ENCODE measurements at places on chromosomes 1 and 21.

DNA sequence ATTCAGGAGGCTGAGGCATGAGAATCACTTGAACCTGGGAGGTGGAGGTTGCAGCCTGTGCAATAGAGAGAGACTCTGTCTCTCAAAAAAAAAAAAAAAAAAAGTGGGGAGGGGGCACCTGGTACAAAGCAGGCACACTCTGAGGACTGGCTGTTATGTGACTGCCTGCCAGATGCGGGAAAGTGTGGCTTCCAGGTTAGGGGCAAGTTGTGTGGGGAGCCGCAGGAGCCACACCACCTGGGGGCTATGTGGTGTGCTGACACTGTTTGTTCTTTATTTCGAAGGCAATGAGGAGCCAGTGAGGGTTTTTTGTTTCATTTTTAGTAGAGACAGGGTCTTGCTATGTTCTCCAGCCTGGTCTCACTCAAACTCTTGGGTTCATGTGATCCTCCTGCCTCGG lies 5.7 kb downstream of the THEMIS2 start:
- DNase-seq: no peak

- no peak for DNase-seq
Observed at GRCh38 chr1:154755858-154756730, 114.0 kb downstream of the KCNN3 start.

DNA sequence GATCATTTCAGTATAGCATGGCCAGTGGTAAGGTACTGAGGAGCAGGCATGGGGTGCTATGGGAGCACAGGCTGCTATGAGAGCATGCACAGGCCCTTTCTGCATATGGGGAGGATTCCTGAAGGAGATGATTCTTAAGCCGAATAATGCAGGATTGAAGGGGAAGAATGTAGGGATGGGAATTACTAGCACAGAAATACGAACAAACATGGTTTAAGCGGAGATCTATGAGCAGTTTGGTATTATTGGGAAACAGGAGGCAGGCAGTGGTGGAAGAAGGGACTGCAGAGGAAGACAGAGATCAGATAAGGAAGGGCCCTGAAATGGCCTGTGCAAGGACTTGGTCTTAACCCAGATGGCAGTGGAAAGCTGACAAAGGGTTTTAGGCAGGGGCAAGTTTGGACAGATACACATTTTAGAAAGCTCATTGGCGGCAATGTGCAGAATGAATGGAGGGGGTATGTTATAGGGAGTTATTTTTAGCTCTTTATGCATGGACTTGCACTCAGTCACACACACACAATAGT lies 1.7 kb downstream of the OSCP1 start:
- no peak for DNase-seq

DNA sequence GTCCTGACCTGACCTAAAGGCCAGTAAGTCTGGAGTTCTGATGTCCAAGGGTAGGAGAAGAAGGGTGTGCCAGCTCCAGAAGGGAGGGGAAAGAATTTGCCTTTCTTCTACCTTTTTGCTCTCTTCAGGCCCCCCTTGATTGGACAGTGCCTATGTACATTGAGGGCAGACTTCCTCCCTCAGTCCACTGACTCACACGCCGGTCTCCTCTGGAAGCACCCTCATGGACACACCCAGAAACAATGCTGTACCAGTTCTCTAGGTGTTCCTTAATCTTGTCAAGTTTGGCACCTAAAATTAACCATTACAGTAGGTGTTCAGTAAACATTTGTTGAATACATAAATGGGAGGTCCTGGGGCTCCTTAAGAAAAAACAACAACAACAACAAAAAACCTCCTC lies 51.0 kb upstream of the POU2F1 start:
- DNase-seq: no peak

- peak; percentile 16 for DNase-seq
Observed at GRCh38 chr1:156444407-156445001, 56.1 kb downstream of the MEF2D start.

- no peak for DNase-seq
Observed at GRCh38 chr1:226216056-226216455, 7.4 kb upstream of the MIXL1 start.

DNA sequence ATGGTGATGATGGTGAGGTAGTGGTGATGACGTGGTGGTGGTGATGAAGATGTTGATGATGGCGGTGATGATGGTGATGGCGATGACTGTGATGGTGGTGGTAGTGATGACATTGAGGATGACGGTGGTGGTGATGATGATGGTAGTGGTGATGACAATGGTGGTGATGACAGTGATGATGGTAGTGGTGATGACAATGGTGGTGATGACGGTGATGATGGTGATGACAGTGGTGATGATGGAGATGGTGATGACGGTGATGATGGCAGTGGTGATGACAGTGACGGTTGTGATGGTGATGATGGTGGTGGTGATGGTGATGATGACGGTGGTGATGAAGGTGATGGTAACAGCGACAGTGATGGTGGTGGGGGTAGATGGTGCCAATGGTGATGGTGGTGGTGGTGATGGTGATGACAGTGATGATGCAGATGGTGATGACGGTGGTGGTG lies 39.4 kb downstream of the FAAP20 start:
- DNase-seq: no peak

DNA sequence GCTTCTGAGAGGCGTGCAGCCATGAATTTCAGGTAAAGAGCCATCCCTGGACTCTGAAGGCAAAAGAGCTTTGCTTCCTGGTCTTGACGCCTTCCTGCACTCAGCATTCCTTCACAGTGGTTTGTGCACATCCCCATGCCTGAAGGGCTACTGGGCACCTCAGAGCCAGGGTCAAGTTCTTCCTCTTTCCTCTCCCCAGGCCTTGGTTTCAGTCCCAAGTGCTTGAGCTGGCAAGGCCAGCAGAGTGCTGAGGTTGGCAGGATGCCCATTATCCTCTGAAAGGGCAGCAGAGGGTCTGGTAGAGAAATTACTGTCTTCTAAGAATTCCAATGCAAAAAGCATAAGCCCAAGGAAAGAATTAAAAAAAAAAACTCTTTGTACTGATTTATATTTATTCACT lies 1064.9 kb downstream of the TTLL7 start:
- DNase-seq: no peak

- DNase-seq: no peak
Observed at GRCh38 chr1:111754984-111755330, 744 bp upstream of the DDX20 start.

- DNase-seq: no peak
Observed at GRCh38 chr1:14928412-14928811, 225.1 kb upstream of the TMEM51 start.

GRCh38 chr1:43039228-43040055 lies 80.8 kb upstream of the SLC2A1 start:
- DNase-seq: no peak

Measured in HL-60 (cell line).